Aorta (tissue), 5 donors: ENCODE measurements at places on chromosomes 13 and 19. TPM values are rescaled to one million over a fixed set of nuclear protein-coding genes. Genes with fewer than 3 reads are reported as not detected.

The SPTBN4 gene
- 3.6 TPM for total RNA-seq

The KLK4 gene
- not detected for total RNA-seq

The KCNN1 gene
- 0.13 TPM for total RNA-seq

The CGB1 gene
- total RNA-seq = not detected

The LRRC8E gene
- total RNA-seq = not detected

The GNA15 gene
- 12.5 TPM for total RNA-seq

The PSPN gene
- 1.0 TPM for total RNA-seq

The FGF22 gene
- total RNA-seq = 0.45 TPM
